ENCODE measurements at places on chromosomes 3 and 15.
A peak's percentile ranks its signal among the peaks of the same experiment; 100 is the strongest.

GRCh38 chr15:44536302-44536961, 515 bp upstream of the EIF3J start:
- peak; percentile 79 for DNase-seq

- no peak for DNase-seq
These were observed 418.2 kb downstream of the CNTN4 start for GRCh38 chr3:2516762-2517441.

DNA sequence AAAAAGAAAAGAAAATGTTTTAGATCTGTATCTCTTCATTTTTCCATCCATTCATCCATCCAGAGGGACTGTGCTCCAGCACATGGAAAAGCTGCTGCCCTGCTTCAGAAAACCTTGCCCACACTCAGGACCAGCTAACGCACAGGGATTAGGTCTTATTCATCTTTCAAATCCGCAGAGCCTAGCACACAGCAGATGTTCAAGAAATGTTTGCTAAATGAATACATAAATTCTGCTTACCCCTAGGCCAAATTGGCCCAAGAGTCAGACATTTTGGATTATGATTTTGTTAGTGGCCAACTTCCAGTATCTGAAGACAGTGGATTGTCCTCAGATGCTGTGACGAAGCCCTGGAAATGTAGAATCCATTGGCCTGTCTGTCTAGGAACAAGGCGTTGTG, 71.4 kb downstream of the GHSR start:
- no peak for DNase-seq

GRCh38 chr3:13463618-13464400, 16.3 kb upstream of the HDAC11 start:
- no peak for DNase-seq

DNA sequence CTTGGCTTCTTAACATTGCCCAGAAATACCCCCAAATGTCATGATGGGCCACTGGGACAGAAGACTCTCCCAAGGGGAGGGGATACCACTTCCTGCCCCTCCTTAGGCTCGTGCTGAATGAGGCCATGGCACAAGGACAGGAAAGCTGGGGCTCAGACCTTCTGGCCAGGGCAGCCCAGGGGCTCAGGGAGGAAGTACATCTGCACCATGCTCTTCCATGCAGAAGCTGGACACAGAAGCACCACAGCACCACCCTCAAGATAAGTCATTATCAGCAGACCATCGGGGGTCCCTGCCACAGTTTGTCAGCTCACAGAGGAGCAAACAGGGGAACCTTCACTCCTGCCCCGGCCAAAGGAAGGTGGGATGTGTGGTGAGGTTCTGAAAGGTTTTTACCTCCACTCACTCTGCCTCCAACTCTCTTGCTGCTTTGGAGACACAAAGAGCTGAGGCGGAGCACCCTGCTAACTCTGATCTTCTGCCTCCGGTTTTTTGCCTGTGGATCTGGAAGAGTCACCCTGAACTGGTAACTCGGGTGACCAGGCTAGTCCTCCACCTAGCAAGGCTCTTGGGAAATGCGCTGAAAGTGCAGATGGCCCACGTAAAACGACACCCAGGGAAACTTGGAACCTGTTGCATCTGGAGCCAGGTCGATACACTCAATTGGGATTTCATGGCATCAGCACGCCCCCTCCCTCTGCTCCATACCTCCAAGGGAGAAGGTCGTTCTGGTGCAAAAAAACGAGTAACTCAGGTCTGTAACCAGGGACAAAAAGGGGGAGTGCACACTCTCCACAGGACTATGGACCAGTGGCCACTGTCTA, 8.3 kb downstream of the BMF start:
- no peak for DNase-seq

DNA sequence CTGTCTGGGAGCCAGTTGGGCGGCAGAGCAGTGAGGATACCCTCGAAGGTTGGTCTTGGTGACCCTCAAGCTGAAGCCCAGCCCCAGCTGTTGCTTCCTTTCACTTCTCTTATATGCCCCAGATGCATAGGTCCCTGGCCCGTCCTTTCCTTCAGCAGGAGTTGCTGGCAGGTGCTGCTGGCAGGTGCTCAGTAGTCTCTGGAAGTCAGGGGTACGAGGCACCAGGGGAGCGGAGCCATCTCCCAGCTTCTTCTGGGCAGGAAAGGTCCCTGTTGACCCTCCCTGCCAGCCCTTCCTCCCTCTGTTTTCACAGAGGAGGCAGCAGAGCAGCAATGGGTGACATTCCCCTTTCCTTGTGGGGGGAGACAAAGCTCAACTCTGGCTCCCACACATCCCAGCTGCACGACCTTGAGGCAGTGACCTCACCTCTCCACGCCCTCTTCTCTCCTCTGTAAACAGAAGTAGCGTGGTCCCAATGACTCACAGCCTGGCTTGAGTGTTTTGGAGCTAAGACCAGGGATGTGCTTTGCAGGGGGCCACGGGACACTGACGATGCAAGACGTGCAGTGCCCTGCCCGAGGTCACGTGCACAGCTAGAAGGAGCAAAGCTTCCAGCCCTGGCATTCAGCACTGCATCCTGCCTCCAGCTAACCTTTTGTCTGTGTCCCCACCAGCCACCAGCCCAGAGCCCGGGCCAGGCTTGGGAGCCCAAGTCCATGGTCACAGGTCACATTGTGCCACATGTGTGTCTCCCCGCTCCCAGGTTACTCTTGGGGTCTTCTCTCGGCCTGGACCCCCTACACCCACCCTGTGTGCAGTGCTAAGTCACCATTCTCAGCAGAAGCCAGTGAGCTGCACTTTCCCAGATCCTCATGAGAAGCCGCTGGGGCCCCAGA, 49.7 kb downstream of the SLC6A6 start:
- no peak for DNase-seq

DNA sequence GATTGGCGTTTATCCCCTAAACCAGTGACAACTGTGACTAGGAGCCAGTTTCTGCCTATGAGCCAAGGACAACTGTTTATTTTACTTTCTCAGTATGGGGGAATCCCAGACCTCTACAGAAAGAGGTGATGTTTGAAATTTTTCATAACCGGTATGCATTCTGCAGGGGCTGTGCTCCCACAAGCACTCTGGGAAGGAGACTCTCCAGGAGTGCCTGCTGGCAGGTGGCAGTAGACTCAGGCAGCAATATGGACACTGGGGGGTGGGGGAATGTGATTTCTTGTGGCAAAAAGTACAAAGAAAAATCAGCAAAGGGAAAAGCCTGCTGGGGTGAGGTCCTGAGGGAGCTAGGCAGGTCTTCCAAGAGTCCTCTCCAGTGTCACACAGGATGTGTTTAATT, 5.9 kb downstream of the TGM4 start:
- no peak for DNase-seq

GRCh38 chr3:120163816-120164215, 69.6 kb upstream of the GSK3B start:
- no peak for DNase-seq

- peak; percentile 73 for DNase-seq
These were observed 64.6 kb downstream of the CRTC3 start for GRCh38 chr15:90594301-90594738.

GRCh38 chr15:28026221-28026620, 72.9 kb downstream of the OCA2 start:
- no peak for DNase-seq

- DNase-seq = no peak
These were observed 33.8 kb upstream of the CTSH start for GRCh38 chr15:78978601-78979179.

DNA sequence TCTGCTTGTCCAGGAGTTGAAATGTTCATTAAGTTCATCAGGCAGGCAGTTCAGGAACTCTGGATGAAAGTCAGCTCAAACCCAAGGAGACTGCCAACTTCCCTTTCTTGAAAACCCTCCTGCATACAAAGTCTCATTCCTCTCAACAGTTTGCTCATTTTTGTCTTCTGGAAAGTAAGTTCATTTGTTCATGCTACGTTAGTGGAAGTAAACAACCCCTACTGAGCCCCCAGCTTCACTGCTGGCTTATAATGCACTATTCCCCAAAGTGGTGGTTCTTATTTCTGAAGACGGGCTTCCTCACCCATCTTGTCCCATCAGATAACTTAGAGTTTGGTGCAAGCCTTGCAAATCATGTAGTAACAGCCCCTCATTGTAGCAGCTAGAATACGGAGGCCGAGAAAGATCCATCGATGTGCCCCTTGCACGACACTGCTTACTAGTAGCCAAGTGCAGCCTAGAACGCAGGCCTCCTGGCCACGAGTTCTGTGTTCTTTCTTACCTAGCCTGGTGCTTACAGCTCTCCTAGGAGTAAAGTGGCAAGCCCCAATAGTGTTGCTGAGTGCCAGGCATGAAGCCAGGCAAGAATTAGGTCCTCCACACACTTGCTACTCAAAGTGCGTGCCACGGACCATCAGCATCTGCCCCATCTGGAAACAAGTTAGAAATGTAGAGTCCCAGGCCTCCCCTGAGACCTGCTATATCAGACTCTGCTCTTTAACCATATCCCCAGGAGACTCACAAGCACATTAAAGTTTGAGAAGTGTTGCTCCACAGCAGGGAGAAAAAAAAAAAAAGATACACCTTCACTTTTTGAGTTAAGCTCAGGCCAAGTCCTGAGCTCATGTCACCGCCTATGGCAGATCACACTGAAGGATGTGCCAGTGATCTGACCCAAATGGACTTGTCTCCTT, 82.5 kb downstream of the RFTN1 start:
- no peak for DNase-seq

DNA sequence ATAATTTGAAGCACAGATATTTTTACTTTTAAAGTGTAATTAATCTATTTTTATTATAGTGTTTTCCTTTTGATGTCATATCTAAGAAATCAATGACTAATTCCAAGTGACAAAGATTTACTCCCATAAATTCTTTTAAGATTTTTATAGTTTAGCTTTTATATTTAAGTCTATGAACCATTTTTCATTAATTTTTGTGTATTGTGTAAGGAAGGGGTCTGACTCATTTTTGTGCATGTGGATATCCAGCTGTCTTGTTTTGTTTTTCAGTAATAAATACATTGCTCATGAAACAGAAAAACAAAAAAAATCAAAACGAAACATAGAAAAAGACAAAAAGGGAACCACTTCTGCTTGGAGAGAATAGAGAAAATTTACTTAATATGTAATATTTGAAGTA, 145.1 kb downstream of the EPHA6 start:
- DNase-seq = no peak

DNA sequence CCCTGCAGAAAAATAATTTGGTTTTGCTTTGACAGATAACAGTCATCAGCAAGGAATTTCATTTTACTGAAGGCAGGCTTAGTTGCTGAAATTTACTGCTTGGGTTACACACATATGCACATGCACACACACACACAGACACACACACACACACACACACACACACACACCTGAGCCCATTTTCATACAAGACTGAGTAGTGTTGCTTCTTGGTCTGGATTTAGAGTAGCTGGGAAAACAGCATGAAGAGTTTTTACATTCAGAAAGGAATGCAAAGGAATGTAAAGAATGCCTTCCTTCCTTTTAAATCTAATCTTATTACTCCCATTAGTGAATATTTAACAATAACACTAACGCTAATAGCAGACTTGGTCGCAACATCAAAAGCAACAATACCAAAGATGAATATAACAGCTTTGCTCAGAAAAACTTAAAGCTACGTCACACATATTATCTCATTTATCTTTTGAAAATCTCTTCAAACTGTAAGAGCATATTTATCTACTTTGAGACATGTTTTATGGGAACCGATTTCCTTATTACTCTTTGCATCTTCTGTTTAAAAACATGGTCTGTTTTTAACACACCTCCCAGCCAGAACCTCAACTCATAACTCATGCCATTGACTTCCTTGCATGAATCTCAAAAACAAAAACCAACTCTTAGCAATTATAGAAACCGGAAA, 32.5 kb downstream of the RFTN1 start:
- DNase-seq = no peak

- DNase-seq = no peak
These were observed 5.2 kb downstream of the TLE3 start for GRCh38 chr15:70092464-70093027.

GRCh38 chr3:10223676-10224639, 24.3 kb upstream of the TATDN2 start:
- DNase-seq = peak; percentile 43

DNA sequence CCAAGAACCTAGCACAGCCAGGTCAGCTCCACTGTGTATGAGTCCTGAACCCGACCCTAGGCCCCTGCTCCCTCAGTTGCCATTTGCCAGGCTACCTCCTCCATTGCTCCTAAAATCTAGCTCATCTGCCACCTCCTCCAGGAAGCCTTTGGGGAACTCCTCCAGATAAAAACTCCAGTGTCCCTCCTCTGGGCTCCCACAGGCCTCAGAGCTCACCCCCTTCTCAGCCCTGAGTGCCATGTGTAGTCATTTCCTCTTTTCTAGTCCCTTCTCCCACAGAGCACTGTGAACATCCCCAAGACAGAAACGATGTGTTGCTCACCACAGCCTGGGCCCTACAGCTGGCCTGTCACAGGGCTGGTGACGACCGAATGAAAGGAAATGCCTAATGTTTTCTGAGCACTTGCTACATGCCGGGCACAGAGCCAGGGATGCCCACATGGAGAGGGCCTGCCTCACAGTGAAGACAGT, 61.0 kb downstream of the IQSEC1 start:
- peak; percentile 44 for DNase-seq

DNA sequence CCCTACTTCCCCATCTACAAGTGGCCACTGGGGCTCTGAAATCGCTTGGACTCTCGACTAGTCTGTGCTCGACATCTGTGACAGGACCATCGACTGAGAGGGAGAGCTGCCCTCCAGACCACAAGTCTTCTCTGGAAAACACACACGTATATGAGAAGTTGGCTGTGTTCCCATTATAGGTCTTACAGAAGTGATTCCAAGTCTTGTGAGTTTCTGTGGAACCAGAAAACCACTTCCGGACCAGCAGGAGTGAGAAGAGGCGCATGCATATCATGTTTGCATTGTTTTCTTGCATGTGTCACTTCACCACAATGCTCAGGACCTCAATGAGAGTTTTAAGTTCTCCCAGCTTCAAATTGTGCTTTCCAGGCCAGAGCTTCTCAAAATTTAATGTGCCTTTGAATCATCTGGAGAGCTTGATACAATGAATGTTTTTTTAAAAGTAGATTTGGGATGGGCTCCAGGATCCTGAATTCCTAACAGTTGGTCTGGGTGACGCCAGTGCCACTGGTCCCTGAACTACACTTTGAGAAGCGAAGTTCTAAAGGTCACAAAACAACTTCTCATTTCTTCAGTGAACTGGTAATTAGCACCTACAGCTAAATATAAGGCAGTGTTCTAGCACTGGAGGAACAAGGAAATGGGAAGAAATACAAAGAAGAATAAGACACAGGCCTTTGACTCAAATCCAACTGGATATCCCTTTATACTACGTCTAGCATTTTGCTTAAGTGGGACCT, 15.7 kb downstream of the LIPC start:
- no peak for DNase-seq
